ENCODE measurements at places on chromosomes 11 and 22.

GRCh38 chr11:76156971-76157427, 49.3 kb downstream of the WNT11 start:
- DNase-seq: no peak

- DNase-seq: no peak
Observed at GRCh38 chr22:41713004-41713403, 13.7 kb downstream of the MEI1 start.

GRCh38 chr11:75714211-75714610, 3.4 kb upstream of the MOGAT2 start:
- DNase-seq: no peak

GRCh38 chr11:73334384-73335203, 26.5 kb downstream of the ARHGEF17 start:
- no peak for DNase-seq

GRCh38 chr11:23496340-23496739, 636.1 kb upstream of the CCDC179 start:
- no peak for DNase-seq

DNA sequence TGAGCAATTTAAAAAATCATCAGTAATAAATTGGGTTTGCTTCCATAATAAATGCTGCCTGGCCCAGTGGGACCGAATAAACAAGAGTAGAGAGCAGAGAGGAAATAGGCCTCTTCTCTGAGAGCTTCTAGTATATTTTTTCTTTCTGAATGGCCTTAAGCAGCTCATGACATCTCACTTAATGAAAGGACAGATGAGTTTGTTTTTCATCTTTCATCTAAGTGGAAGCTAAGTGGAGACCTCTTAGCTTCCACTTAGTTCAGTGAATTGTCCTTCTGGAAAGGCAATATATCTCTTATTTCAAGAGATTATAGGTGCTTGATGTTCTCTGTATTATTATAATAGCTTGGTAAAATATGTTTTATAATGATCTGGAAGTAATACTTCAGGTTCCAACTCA, 245.9 kb upstream of the ANO3 start:
- no peak for DNase-seq

GRCh38 chr11:112856591-112856990, 104.6 kb upstream of the NCAM1 start:
- DNase-seq: no peak

DNA sequence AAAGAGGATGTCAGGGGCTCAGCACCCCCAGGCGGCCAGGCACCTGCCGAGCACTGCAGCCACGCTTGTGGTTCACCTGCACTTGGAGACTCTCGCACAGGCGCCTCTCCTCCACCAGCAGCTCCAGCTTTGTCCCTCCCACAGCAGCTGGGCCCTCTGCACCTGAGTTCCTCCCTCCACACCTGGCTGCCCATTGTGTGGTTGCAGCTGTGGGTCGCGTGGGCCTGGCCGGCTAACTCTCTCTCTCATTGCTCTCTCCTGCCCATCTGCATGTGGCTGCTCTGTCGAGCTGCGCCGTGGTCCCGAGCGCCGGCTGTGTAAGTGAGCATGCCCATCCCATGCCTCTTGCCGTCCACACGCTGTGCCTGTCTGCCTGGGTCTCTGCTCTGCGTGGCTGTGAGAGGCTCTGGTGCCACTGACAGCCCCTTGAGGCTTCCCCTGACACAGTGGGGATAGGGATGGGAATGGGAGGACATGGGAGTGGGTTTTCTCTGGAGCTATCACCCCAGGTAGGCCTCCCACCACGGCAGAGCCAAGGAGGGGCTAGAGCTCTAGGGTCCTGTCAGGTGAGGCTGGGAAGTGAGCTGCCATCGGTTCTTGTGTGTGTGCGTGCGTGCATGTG, 8.5 kb upstream of the ACR start:
- DNase-seq: no peak

GRCh38 chr22:19543970-19544708, 19.9 kb upstream of the CLDN5 start:
- DNase-seq: no peak

DNA sequence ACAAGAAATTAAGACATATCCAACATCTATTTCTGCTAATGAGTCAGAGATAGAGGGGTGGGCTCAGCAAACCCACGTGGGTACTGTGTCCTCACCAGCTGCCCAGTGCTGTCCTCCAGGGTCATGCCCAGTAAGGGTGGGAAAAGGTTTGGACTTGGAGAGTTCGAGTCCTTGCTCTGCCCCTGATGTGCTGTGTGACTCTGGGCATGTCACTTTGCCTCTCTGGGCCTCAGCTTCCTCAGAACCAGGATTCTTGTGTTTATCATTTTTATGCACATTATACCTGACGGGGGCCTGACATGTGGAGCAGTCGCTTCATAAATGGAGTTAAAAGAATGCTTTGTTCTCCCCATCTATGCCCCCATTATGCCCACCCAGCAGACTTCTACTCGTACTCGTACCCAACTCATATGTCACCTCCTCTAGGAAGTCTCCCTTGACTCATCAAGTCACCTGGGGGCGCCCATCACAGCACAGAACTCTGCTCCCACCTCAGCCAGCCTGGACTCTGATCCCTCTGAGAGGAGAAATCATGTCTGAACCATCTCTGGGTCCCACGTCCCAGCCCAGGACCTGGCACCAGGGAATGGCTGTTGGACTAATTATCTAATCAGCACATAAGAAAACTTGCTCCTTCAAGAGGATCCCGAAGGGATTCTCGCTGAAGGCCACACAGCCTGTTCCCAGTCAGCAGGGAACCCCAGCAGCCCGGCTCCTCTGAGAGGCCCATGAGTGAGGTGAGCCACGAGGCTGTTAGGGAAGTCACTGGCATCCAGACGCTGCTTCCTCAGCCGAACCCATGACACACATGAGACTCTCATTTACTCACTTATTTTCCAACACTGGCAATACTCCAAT, 38.7 kb upstream of the TSKU start:
- no peak for DNase-seq

DNA sequence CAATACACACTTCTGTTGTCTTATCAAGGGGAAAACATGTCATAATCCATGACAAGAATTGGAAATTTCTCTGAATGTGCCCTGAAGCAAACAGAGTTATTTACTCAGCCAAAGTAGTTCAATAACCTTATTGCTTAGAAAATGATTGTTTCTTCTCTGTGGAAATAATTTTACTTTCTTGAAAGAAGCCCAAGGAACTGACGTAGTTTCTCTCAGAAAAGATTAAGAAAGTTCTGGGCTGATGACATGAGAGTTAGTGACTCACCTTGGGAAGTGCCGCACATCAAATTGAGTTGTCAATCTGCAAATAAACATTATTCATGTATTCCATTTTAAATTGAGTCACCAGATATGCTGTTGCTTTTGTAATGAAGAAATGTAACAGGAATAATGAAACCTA, 418.6 kb upstream of the LRRC4C start:
- DNase-seq: no peak

GRCh38 chr11:23778971-23779370, 717.9 kb upstream of the LUZP2 start:
- no peak for DNase-seq

GRCh38 chr11:112564228-112564955, 303.7 kb upstream of the PLET1 start:
- DNase-seq: no peak

- peak; percentile 63 for DNase-seq
Observed at GRCh38 chr11:121367001-121367843, 74.7 kb downstream of the SC5D start.

GRCh38 chr11:59669611-59670009, 773 bp upstream of the PATL1 start:
- DNase-seq: no peak

DNA sequence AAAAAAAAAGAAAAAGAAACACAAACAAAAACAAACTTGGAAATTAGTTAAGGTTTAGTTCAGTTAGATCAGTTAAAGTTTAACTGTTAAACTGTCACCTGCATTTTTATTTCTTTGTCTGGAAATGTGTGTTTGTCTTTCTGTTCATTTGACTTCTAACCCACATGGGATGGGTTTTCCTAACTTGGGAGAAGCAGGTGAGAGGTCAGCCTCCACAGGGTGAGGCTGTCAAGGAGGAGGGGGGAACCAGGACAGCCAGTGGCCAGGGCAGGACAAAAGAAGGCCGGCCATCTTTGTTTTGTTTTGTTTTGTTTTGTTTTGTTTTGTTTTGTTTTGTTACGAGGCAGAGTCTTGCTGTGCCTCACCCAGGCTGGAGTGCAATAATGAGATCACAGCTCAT, 13.4 kb upstream of the GCAT start:
- no peak for DNase-seq

DNA sequence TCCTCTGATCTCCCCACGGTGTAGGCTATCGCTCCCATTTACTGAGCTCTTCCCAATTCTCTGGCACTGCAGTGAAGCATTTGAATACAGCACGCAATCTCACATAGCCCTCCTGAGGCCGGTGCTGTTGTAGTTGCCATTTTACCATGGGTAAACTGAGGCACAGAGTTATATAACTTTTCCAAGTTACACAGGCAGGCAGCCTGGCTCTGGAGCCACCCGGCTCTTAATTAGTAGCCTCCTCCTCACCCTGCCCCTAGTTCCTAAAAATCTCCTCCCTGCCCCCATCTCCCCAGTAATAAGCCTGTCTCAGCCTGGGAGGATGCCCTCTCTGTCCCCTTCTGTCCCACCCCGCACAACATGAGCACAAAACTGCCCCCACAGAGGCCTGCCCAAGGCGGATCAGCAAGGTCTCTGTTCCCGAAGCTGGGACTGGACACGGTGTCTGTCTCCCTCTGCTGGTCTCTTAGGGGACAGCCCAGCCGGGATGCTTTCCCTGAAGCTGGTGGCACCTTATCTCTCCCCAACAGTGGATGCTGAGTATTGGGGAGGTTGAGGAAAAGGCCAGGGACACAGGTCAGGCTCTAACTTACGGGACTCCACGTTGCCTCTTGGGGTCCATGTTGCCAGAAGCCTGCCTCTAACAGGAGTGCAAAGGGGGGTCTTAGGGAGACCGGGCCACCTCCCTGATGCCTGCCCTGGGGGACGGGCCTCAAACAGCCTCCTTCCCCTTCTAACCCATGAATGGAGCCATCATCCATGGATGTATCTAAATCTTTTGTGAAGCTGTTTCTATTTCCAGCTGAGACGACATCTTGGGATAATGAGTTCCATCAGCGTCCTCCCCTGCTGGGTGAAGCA, 9.1 kb upstream of the CLCF1 start:
- DNase-seq: peak; percentile 88

DNA sequence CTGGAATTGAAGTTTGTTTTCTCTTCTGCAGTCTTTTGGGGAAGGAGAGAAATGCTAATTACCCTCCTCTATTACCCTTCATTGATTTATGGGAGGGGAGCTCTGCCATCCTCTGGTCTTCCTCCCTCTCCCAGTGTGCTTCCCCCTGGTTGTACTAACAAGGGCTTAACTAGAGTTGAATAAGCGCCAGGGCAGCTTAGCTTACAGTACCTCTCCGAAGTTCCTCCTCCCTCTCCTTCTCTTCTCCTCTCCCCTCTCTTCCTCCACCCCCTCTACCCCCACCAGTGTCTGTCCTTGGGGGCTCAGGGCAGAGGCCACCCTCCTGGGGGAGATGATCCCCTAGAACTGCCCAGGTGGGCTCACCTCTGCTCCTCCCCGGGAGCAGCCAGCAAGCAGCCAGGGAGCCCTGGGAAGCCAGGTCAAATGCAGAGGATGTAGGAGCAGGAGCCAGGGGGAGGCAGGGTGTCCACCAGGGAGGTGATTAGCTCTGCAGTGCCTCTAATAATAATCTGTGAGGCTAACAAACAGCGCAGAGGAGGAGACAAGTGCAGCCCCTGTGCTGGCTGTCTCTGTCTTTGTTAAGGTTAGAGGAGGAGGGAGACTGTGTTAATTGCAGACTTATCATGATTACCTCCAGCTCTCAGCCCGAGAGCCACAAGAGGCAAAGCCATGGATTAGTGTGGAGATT, 191.6 kb upstream of the CADM1 start:
- no peak for DNase-seq

DNA sequence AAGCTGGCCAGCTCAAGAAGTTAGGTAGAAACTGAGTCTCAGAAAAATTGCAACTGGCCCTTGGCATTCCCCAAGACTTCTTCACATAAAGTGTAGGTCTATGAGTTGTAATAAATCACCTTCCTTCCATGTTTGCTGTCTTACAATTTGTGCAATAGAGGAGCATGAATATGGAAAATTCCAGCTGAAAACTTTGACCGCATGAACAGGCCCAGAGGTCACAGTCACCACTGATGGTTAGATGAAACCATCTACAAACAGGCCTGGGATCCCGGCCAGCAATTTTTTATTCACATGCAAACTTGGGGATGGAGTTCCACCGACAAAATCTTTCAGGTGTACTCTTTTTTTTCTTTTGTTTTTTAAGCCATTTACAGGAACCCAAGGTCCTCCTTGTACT, 88.1 kb downstream of the SERGEF start:
- DNase-seq: no peak

DNA sequence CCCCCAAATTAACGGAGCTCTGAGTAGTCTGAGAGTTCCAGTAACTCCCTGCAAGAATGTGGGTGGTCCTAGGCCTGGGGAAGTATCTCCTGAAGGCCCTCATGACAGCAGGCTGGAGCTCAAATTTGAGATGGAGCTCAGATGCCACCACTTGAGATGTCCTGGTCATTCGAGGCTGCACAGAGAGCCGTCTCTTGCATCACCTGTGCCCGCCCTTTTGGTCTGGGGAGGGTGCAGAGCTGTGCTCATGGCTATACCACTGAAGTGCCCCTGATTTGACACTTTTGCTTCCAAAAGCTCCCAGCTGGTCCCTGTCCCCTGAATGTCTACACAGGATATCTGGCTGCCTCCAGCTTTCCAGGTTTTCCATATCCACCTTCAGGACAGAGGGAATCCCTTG, 214.0 kb upstream of the B3GAT1 start:
- DNase-seq: no peak

GRCh38 chr22:17729561-17729960, 44.7 kb downstream of the BID start:
- DNase-seq: no peak

GRCh38 chr11:112771851-112772250, 189.4 kb upstream of the NCAM1 start:
- DNase-seq: no peak

- no peak for DNase-seq
Observed at GRCh38 chr11:3164138-3164551, 965 bp downstream of the OSBPL5 start.

GRCh38 chr22:17483688-17484372, 79.5 kb upstream of the SLC25A18 start:
- no peak for DNase-seq
